Fibroblast of skin of scalp (primary cell): ENCODE measurements at places on chromosomes 5 and 9.

GRCh38 chr5:25255128-25255527, 610.4 kb upstream of the CDH10 start:
- no peak for DNase-seq

DNA sequence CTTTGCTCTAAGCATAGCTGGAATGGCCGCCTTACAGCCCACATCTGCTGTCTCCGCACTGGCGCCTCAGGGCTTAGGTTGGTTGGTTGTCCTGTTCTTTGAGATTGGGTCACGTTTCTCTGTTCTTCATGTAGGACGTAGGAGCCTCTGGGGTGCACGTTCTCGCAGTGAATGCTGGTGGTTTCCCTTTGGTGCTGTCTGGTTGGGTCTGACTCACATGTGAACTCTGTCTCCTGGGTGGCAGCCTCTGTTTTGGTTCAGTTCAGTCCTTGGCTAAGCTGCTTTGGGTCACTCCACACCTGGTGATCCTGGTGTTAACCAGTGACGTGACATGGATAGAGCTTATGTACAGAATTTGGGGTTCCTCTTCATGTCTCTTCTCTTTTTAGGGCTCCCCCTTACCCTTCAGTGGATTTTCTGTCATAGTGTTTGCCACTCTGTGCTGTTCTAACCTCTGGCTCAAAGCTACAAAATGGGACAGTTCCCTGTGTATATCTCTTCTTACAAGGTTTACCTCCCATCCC, 12.6 kb upstream of the LPCAT1 start:
- DNase-seq = no peak

DNA sequence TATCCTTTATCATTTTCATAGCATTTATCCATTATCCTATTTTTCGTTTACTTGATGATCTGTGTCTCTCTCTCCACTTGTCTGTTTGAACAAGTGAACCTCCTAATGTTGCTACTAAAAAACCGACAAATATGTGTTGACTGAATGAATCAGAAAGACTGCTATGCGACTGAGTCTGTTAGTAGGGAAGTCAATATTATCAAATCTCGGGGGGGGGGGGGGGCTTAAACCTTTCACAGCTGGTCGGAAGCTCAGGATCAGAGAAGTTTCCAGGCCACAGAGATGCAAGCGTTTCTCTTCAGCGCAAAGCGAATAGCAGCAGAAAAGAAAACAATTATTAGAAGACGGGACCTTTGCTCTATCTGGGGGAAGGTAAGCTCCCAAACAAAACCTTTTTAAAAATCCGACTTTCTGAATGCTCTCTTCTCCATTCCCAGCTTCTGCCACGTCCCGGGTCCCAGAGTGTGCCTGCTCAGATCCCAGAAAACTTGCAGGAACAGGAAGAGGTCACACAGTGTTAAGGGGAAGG, 412 bp downstream of the RIOK2 start:
- peak; percentile 18 for DNase-seq

GRCh38 chr5:124206540-124206939, 539.9 kb downstream of the ZNF608 start:
- no peak for DNase-seq

GRCh38 chr5:40879163-40879942, 29.9 kb upstream of the C7 start:
- DNase-seq = peak; percentile 34

- DNase-seq = peak; percentile 74
These were observed 545 bp downstream of the CDKN2B-AS1 start for GRCh38 chr9:21995006-21995665.

- peak; percentile 26 for DNase-seq
These were observed 473.0 kb downstream of the PLK2 start for GRCh38 chr5:57986761-57987341.

GRCh38 chr9:94656200-94656599, 16.9 kb upstream of the FBP1 start:
- no peak for DNase-seq

GRCh38 chr5:52801329-52801728, 13.6 kb downstream of the ITGA1 start:
- DNase-seq = no peak

GRCh38 chr5:171738501-171738900, 47.1 kb upstream of the SMIM23 start:
- DNase-seq = no peak

DNA sequence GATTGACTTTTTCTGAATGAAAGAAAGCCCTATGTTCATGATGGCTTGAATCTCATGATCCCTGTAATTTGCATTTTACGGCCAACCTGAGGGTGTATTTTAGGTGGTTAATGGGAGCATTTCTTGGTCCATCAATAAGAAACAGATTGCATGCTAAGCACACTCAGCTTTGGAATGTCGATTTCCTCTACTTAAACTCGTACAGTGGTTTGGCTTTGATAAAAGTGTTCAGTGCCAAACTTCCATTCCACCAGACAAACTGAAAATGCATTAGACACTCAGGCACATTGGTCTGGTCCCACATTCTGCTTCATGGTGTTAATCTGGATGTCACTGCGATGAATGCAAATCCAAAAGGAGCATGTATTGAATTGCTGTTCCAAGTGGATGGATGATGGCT, 77.0 kb downstream of the VCAN start:
- DNase-seq = peak; percentile 60

GRCh38 chr9:118711843-118712242, 657.4 kb downstream of the BRINP1 start:
- DNase-seq = no peak

GRCh38 chr5:172647352-172648012, 6.4 kb downstream of the NEURL1B start:
- no peak for DNase-seq

DNA sequence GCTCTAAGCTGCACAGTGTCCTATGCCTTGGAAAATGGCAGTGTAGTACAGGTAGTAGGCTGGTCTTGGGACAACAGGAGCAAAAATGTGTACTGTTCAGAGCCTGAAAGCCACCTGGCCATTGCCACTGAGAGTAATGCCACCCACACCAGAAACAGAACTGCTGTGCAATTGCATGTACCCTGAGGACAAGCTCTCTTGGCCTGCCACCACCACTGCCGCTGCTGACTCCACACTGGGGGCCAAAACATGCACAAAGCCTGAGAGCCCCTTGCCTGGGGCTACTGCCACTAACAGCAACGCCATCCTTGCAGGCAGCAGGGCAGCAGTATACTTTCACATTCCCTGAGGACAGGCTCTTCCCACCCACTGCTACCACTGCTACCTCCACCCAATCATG, 251.9 kb upstream of the CDH12 start:
- no peak for DNase-seq

- peak; percentile 55 for DNase-seq
These were observed 569 bp downstream of the HINT2 start for GRCh38 chr9:35814106-35814840.

GRCh38 chr9:129278391-129279237, 100.6 kb upstream of the IER5L start:
- DNase-seq = peak; percentile 39

DNA sequence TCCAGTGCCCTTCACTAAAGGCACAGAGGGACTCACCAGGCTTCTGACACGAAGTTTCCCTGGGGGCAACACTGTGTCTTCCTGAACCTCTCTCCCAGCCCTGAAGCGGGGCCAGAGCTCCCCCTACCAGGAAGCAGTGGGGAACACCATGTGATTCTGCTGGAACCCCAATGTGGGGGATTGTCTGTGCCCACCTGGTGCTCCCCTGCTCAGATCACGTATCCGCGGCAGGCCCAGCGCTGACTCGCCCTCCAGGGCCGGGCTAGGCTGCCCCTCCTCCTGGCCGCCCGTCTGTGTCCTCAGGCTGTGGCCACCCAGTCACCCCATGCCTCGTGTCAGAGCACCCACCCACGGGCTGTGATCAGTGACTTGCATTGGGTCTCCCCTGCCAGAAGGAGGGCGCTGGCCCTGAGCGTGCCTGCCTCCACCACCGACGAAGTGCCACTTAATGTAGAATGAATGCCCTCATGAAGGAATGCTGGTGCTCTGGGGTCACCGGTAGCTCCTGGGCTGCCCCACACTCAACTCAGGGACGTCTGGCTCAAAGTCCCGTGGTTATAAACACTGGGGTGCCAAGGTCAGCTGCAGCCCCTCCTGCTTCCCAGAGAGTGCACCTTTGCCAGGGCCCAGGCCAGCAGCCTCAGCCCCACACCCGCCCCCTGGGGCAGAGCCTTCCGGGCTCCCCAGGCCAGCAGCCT, 22.1 kb downstream of the SARDH start:
- DNase-seq = peak; percentile 38

- DNase-seq = no peak
These were observed 15.5 kb upstream of the MARCHF6 start for GRCh38 chr5:10337986-10338385.

- no peak for DNase-seq
These were observed 4.3 kb upstream of the SLC36A2 start for GRCh38 chr5:151351671-151352070.

DNA sequence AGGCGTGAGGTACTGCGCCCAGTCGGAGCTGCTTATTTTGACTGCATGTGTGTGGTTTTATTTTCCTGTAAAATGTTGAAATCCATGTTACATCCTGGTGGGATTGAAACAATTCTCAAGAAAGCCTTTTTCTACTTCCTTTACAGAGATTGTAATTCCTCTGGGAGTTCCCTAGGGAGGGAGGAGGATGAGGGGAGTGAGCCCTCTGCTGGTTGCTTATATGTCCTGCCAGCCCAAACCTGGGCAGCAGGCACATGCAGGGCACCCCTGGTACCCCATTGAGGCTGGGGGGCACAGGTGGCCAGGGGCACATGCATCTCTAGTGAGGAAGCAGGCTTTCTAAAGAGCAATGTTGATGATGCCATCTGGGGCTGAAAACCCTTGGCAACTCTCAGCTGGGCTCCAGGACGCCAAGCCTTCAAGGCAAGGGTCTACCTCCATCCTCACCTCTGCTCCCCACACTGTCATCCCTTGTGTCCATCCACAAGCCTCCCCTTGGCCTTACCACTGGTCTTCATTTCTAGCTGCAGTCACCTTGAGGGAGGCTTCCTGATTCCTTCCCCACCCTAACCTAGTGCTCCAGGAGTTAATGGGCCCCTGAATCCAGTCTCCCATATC, 84.7 kb upstream of the TNFSF8 start:
- DNase-seq = peak; percentile 76

- DNase-seq = no peak
These were observed 327.8 kb upstream of the PIK3R1 start for GRCh38 chr5:67887748-67888161.

DNA sequence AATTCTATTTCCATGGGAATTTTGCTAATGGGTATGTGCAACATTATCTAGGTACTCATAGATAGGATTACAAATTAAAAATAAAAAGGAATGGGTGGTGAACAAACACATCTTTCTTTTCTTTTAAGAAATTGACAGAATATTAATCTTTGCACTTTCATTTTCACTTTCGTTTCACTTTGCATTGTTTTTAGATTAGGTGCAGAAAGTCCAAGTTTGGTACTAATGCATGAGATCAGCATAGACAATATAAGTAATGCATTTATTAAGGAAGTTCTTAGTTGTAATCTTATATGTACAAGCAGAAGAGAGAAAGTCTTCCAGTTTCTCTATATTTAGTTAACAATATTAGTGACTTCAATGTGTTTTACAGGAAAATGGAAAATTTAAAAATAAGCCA, 196.5 kb downstream of the COMMD10 start:
- no peak for DNase-seq

DNA sequence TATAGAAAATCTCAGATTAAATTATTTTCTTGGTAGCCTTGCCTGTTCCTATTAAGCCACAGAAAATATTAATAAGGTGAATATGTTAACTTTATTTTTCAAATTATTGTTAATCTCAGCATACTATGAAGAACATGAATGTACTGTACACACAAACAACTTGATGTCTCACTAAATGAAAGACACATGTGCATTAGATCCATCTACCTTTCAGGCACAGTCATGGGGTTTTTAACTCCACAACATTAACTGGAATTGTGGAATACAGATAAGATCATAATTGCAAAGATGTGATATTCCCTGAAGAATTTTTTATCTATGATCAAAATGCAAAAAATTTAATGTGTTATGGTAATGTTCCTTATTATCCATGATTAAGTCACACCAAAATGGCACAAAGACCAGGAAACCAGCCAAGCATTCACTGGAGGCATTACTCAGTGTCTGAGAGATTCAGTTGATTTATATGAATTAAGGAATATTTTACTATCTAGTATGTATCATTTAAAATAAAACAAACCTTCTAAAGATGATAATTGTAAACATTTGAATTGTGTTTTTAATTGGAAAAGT, 150.0 kb upstream of the VCAN start:
- peak; percentile 77 for DNase-seq

- no peak for DNase-seq
These were observed 33.0 kb downstream of the FAM240B start for GRCh38 chr9:38686933-38687332.

DNA sequence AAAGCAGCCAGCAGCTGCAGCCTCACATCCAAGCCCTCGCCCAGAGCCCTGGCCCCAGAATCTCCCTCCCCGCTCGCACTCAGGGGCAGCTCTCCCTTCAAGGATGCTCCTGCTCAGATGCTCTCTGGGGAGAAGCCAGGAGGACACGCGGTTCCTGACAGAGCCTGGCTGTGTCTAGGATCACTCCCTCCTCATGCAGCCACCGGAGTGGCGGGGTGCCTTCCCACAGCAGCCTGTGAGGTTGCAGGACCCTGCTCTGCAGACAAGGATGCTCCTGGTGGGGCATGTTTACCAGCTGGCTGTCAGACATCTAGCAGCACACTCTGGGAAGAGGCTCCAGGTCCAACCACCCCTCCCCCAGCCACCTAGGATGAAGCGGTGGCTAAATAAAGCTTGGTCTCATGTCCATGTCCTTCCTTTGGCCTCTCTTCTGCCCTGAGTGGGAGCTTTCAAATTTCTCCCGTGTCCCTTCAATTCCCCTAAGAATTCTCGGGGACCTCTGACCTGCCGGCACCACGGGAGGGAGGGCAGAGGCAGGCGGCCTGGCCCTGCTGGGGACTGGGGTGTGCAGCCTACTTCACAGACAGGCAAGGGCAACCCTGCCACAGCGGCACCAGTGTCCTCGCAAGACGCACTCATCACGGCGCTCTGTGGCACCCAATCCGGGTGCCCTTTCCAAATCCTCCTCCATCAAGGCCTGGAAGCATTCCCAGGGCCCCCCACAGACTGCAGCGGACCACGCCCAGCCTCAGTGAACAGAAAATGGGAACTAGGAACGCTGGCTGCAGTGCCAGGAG, 88.3 kb upstream of the SARDH start:
- DNase-seq = peak; percentile 25
